Left renal cortex interstitium (tissue), 4 donors: ENCODE measurements at places on chromosomes 4 and X. TPM values are rescaled to one million over a fixed set of nuclear protein-coding genes. Genes with fewer than 3 reads are reported as not detected.

DNA sequence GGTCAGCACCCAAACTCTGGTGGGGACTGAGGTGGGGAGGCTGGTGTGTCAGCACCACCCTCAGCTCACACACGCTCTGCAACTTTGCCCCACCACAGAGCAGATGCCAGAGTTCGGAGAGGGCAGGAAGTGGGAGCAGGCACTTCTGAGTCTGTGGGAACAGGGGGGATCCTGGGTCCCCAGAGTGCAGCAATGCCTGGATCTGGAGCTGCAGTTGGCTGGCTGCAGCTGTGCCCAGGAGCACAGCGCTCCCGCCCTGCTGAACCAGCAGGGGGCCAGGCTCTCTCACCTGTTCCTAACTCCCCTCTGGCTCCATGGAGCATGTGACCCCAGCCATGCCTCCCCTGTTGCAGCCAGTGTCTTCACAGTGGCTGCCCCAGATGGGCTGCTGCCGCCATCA lies 252.4 kb downstream of the SPOCK3 start:
- no peak for DNase-seq

DNA sequence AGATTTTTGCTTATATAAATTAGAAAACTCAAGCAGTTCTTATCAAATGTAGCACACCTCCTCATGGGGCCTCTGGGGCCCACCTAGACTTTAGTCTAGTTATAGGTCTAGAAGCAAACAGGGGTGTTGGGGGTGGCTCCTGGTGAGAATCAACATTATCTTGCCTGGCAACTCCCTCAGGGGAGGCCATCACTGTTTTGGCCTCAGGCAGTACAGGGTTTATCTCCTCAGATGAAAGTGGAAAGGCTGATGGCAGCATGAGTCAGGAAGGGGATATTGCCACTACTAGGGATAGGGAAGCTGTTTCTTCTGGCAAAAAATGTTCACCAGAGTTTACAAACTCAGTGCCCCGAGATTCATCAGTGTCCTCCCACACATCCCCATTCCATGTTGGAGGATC lies 232.4 kb upstream of the BMP3 start:
- no peak for DNase-seq

The KDR gene
- 51.5 TPM for polyA plus RNA-seq

- DNase-seq, result no peak
Observed at GRCh38 chr4:118317691-118318090, 35.1 kb downstream of the PRSS12 start.

GRCh38 chr4:181520790-181521189 lies 722.4 kb upstream of the TENM3 start:
- no peak for DNase-seq

The FAM114A1 gene
- 42.4 TPM for polyA plus RNA-seq

GRCh38 chrX:2584251-2585157 lies 83.7 kb upstream of the DHRSX start:
- no peak for DNase-seq

DNA sequence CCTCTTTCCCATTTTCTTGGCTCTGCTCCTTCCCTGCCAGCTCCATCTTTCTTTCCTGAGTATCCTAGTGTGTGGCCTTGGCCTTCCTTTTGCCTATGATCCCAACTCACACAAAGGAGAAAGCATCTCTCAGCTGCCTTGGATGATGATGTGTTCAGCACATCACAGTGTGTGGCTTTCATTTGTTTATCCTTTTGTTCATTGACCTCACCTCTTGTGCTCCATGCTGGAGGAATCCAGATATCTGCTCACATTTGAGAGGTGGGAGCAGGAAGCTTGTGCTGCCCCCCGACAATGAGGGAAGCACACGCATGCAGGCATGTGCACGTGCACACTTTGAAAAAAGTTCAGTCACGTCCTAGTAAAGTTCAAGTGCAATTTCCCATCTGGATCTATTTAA lies 131.0 kb downstream of the SMIM20 start:
- DNase-seq, result no peak

DNA sequence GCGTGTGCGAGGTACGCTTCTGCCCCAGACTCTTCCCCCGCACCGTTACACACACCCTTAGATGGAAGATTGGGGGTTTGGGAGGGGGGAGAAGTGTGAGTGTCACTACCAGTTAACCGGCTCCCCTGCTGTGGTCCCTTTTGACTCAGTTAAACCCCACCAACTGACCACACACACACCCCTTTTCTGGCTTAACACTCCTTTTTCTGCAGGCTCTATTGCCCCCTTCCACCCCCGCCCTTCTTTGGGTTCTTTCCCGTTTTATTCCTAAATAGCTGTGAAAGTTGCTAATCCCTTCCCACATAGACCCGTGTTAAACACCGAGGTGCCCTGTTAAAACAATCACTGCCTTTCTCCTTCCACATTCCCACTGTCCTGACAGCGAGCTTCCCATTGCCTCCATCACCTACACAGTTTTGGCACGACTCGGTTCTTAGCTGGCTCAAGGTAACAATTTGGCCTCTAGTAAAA lies 3.7 kb upstream of the NR3C2 start:
- no peak for DNase-seq

The OTC gene
- polyA plus RNA-seq, result not detected

GRCh38 chrX:33277046-33277445 lies 65.7 kb upstream of the DMD start:
- no peak for DNase-seq
